H1 (cell line): ENCODE measurements at places on chromosomes 16 and 17. TPM values are rescaled to one million over a fixed set of nuclear protein-coding genes. Genes with fewer than 3 reads are reported as not detected.

The TLCD2 gene
- total RNA-seq, result 1.3 and 1.4 TPM in 2 replicates

DNA sequence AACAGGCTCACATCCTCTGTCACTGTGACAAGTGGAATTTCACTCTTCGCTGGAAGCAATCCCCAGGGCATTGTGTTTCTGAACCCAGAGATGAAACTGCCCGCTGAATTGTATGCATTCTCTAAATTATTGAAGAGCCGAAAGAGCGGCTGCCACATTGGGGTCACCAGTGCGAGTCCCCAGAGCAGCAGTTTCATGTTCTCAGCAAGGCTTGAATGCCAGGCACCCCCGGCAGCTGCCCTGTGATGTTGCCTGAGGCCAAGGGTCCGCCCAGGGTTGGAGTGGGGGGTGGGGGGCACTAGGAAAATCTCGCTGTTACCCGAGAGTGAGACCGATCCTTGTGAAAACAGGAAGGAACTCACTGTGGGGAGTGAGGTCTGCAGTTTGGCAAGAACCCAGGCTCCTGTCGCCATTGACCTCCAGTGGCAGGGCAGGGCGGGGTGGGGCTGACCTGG, 20.7 kb upstream of the BCAR1 start:
- no peak for DNase-seq

The KRT33A gene
- total RNA-seq, result not detected in 2 replicates

DNA sequence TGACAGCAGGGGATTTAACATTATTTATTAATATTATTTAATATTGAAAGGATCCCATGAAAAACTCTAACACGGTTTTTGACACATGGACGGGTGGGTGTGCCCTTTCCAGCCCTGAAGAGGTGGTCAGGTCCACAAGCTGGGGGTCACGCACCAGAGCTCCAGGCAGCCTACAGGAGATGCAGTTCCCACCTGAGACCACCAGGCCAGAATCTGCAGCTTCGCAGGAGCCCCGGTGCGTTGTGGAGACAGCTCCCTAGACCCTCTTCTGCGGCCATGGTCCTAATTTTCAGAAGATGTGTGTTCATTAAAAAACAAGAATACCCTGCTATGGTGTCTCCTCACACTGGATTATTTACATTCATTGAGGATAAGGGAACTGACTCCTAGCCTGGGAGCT, 331.1 kb downstream of the C16orf95 start:
- DNase-seq, result no peak

- peak; percentile 83 for DNase-seq
Observed at GRCh38 chr17:79788989-79789942, 7.6 kb downstream of the CBX8 start.

- DNase-seq, result no peak
Observed at GRCh38 chr16:48609652-48610029, 339 bp downstream of the N4BP1 start.

The SLC5A2 gene
- total RNA-seq, result 0.56 and 1.1 TPM in 2 replicates

- peak; percentile 44 for DNase-seq
Observed at GRCh38 chr16:85086347-85087291, 25.7 kb downstream of the CIBAR2 start.

DNA sequence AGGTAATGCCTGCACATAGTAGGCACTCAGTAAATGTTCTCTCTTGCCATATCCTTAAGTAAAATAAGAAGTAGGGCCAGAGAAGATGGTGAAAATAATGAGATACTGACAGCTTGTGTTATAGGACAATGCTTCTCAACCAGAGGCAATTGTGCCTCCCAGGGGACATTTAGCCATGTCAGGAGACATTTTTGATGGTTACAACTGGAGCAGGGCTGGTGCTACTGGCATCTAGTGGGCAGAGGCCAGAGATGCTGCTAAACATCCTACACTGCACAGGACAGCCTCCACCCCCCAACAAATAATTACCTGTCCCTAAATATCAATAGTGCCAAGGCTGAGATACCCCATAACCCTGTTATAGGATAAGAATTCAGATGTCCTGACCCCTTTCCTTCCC, 1.7 kb downstream of the RAD51D start:
- DNase-seq, result no peak

- no peak for DNase-seq
Observed at GRCh38 chr16:10081201-10081940, 100.9 kb downstream of the GRIN2A start.

- no peak for DNase-seq
Observed at GRCh38 chr16:49849037-49849753, 6.7 kb downstream of the ZNF423 start.

DNA sequence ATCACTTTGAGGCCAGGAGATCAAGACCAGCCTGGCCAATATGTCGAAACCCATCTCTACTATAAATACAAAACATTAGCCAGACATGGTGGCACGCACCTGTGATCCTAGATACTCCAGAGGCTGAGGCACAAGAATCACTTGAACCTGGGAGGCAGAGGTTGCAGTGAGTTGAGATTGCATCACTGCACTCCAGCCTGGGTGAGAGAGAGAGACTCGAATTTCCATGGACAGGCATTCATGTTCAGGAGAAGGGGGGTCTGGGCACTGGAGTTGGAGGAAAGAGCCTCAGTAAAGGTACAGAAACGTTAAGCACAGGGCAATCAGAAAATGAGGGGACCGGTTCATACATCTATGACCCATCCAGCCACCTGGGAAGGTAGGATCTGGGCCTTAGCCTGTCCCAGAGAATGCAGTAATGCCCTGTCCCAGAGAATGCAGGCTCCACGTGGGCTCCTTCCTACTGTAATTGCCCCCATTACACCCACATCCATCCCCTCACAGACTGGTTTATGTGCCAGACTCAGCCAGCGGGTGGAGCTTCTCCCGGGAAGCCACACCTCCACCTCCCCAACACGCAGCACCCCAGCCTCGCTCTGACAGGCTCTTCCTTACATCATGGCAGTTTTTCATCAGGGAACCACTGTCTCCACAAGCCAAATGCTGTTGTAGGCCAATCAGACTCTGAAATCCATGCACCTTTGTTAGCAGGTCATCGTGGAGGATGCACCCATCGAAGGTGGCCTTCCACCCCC, 21.6 kb upstream of the ARL4D start:
- peak; percentile 63 for DNase-seq

DNA sequence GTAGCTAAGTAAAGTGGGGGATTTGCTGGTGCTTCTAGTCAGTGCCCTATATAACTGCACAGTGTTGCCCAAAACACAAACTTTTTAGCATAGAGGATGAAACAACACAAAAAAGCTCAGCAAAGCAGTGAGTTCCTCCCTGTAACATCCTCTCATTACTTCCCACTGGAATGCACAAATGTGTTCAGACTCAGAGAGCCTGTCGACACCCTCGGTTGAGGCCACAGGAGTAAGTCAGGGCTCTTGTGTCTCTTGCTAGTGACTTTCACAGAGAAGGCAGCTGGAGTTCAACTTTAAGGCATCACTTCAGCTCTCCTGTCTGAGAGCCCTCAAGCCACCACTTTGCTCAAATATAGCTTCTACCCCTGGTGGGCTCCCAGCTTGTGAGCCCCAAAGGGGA, 107.2 kb upstream of the NETO2 start:
- no peak for DNase-seq

The EFCAB5 gene
- total RNA-seq, result 0.25 and 0.34 TPM in 2 replicates

The CD300A gene
- 0.46 and 0.52 TPM in 2 replicates for total RNA-seq

The TEX14 gene
- total RNA-seq, result 0.88 and 2.5 TPM in 2 replicates
